ENCODE measurements at places on chromosomes 5 and 9.

- DNase-seq = no peak
These were observed 20.9 kb upstream of the DMXL1 start for GRCh38 chr5:119049824-119050449.

GRCh38 chr9:77495834-77496671 lies 152.1 kb downstream of the GNA14 start:
- DNase-seq = peak; percentile 75

- peak; percentile 4 for DNase-seq
These were observed 89.9 kb upstream of the ADAMTS2 start for GRCh38 chr5:179435181-179435580.

DNA sequence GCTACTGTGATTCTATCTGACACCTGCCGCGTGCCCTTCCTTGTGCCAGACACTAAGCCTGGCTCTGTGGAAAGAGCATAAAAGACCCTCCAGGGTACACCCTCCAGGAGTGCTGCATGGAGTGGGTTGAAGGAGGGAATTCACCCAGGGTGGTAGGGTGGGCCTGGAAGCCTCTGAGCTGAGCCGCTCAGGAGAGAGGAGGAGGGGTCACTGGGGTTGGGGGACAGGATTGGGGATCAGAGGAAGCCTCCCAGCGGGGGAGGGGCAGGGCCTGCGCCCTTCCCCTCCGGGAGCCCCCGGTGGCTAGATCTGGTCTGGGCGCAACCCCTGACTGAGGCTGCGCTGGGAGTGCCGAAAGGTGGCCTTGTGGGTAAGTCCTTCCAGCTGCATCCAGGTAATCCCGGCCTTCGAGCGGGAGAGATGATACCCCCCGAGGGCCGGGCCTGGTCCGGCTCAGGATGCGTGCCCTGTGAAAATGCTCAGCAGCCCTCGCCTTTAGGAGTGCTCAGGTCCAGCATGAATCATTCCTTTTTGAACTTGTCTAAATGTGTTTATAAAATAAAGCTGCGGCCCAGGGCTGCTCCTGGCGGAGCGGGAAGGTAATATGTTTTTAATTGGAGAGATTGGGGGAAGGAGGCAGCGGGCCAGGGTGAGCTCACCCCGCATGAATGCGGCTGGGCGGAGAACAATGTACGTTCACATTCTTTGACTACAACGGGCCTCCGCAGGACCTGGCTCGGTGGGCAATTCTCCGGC lies 118.1 kb upstream of the SMIM23 start:
- DNase-seq = peak; percentile 91

DNA sequence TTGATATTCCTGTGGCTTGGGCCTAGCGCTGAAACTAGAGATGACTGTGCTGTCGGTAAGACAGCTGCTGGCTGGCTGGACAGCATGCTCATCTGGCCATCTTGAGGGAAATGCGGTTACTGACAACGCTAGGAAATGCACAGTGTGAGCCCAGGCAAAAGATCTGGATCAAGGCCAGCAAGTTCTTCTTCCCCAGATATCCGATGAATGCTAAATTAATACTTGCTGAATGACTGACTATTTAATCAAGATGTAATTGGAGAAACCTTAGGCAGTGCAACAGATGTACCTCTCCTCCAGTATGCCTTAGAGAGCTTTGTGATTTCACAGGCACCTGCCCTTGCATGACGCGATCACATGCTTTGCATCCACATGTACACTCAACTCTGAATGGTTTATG lies 659.1 kb downstream of the EFNA5 start:
- peak; percentile 45 for DNase-seq

DNA sequence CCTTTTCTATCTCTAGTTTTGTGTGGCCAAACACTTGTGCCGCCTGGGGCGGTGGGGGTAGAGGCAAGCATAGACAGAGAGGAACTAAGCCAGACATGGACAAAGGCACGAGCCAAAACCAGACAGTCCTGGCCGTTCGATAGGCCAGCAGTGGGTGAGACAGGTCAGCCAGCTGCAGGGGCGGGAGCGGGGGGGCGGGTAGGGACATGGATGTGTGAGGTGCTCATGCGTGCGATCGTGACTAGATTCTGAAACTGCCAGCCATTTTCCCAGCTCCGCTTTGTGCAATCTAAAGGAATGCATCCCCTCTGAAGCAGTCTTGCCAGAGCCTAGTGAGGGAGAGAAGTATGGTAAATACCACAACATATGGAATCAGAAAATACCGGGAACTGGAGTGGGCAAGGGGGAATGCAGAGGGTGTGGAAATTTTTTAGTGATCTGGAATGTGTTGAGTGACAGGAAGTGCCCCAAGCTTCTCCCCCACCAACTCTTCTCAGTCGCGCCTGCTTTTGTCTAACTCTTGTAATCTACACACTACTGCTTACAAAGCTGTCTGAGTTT lies 111.9 kb downstream of the NR6A1 start:
- DNase-seq = peak; percentile 92

DNA sequence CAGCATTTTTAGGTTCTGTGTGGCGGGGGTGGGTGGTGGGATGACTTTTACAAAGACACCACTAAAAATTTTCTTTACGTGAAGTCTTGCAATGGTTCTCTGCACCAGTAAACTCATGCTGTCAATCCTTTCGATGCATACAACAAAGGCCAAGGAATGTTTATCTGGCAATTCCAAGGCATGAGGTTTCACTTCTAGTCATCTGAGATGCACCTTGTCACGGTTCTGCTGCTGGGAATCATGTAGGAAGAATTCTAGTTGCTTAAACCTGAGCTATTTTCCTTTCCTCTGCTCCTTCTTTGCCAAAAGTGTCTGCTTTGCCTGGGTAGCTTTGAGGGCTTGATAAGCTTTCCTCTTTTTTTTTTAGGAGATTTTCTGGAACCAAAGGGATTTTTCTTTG lies 1204.5 kb upstream of the SEMA6A start:
- DNase-seq = no peak

DNA sequence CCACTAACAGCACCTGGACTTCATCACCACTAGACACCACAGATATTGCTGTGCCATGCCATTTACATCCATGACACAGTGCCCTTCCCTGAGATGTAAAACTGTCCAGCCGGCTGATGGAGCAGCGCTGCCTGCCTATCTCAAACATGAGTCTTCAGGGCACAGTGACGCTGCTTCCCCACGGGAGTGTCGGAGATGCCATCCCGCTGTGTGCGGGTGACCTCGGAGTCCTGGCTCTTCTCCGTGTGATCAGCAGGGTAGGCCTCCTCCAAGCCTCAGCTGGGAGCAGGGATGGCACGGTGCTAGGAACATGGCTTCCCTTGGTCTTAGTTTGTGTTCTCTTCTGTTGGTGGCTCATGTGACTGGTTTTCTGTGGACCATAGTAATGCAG lies 130.3 kb upstream of the FAM120A start:
- no peak for DNase-seq

DNA sequence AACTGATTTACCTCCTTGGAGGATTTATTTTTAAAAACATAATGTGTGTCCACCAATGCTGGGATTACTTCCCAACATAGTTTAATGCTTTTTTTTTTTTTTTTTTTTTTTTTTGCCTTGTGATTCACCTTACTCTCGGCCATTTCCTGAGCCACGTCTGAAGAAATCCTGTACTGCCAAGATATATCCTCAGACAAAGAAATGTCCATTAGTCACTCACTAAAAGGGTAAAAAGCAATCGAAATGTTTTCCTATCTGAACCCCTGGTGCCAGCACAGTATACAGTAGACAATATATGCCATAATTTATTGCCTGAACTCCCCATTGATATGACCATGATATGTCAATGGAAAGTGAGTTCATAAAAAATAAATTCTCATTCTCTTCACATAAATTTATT lies 344.1 kb downstream of the BNC2 start:
- DNase-seq = no peak

- DNase-seq = no peak
These were observed 90.8 kb downstream of the ATPSCKMT start for GRCh38 chr5:10158886-10159285.

DNA sequence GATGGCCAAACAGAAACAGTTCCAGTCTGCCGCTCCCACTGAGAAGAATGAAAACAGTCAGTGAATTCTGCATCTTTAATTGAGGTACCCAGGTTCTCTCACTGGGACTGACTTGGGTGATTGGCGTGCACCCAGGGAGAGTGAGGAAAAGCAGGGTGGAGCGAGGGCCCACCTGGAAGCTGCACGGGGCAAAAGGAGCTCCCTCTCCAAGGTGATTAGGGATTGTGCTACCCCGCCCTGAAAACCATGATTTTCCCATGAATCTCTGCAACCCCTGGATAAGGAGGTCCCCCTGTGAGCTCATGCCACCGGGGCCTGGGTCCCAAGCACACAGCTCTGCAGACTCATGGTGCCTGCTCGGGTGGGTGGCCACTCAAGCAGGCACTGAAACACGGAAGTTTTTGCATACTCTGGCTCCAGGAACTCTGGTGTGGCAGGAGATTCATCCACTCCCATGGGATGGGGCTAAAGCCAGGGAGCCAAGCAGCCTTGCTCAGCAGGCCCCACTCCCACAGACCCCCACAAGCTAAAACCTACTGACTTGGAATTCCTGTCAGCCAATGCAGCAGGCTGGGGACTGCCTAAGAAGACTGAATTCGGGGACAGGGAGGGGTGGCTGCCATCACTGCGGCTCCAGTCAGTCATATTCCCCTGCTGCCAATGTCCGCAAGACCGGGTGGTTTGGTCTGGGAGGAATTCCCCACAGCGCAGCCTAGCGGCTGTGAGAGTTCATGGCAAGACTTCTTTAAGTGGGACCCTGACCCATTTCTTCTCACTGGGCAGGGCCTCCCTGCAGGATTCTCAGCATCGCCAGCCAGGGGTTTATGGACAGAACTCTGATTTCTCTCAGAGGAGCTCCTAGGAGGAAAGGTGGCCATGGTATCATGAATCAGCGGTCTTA lies 652.2 kb upstream of the RGMB start:
- DNase-seq = no peak

DNA sequence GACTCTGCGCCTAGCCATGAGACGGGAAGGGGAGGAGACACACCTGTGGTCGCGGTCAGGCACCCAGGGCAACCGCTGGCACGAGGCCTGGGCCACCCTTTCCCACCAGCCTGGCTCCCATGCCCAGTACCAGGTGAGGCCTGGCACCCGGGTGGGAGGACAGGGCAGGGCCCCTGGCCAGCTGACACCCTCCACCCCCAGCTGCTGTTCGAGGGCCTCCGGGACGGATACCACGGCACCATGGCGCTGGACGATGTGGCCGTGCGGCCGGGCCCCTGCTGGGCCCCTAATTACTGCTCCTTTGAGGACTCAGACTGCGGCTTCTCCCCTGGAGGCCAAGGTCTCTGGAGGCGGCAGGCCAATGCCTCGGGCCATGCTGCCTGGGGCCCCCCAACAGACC lies 5.0 kb downstream of the MAMDC4 start:
- DNase-seq = peak; percentile 39

DNA sequence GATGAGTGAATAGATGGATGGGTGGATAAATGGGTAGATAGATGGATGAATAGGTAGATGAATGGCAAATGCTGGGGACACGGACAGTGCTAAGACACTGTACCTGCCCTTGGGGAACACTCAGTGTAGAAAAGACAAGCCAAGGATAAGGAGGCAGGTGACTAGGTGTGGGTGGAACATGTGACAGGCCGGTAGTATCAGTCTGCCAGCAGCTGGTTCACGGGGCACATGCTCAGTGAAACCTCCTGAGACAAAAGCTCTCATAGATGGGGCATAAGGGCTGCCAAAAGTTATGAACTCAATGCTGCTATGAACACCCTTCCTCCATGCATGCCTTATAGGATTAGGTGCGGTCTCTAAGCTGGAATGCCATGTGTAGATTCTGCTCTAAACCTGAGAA lies 71.0 kb downstream of the C5orf15 start:
- DNase-seq = no peak

DNA sequence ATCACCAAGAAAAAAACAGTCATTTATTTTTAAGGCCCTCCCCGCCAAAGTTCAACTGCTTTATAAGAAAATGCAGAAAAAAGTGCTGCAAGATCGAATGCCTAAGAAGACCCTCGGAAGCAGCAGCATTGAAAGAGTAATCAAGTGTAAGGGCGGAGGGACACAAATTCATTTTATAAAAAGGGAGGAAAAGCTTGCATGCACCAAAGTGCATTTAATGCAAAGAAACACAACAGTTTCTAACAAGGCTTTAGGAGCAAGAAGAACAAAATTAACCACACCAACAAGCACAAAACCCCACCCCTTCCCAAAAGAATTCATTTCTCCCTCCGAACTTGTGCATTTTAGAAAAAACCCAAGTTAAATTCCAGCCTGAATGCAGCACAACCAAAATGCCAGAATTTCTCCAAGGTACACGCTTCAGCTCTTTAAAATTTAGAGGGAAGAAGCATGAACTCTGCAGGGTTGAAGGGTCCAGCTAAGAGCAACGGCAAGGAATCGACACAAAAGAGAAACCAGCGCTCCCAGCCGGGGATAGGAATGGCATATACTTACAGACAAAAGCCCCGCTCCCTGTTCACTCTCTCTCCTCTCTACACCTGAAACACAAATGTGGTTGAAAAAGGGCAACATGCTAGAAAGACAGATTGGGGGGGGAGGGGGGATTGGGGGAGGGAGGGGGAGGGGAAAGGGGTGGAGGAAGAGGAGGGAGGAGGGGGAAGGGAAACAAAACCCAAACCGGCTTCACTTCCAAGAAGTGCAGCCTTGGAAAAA lies at the start of gene NREP:
Gene NREP (minus strand): TSS at position 614 of the 774 bp plus-strand sequence. CDS start 1,422 bp downstream, outside the sequence.
- no peak for DNase-seq

DNA sequence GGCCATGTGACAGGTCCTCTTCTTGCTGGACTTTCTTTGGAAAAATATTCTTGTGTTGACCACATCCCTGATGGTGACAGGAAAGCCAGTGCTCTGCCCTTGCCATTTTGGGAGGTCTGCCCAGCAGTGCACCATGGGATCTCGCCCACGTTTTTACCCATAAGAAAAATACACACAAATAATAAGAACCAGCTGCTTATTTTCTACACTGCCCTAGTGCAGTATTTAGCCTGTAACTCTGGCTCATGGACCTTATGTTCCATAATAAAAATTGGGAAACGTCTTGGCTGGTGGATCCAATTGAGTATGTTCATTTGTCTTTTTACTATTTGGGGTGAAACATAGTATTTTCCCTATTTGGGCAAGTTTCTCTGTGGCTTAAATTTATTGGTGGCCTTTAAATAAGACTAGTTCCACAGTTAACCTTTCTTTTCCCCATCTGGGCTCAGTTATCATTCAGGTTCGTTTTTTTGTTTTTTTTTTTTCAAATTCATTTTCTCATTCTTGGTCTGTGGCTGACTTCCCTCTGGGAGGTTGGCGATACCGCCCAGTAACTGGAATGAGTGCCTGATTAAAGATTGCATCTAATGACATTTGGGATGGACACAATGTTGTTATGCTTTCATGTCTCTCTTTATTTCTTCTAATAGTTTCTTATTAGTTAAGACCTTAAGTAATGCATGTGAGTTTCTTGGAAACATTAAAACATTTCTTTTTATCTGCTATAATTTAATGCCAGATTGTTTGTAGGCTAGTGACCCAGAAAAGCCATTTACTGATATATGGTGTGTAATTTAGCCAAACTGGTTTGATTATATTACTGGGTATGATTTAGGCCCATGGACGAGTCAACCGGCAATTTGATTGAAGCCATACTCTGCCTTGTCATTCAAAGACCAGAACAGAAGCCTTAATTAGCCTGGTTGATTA lies 163.7 kb downstream of the FGF10 start:
- DNase-seq = no peak

DNA sequence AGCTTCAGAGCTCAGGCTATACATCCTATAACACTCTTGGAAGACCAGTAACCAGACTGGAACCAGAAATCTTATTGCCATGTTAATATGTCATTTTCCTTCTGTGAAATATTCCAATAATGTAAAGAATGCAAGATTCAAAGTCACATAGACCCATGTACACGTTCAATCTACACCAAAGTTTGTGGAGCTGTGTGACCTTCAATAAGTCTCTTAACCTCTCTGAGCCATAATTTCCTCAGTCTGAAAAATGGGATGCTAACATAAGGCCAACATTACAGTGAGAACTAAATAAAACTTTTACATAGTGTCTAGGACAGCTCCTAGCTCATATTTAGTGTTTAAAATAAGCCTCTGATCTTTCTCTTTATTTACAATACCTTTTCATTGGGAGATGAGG lies 70.4 kb downstream of the ARRDC3 start:
- no peak for DNase-seq

Data from femur (tissue), 1 donor.